Activated naive CD4-positive, alpha-beta T cell treated with Interleukin-2 at 50 U/mL for 16 hours (primary cell): ENCODE measurements at places on chromosomes 16 and 17.

GRCh38 chr17:48500435-48501426 lies 30.1 kb downstream of the HOXB1 start:
- no peak for DNase-seq

DNA sequence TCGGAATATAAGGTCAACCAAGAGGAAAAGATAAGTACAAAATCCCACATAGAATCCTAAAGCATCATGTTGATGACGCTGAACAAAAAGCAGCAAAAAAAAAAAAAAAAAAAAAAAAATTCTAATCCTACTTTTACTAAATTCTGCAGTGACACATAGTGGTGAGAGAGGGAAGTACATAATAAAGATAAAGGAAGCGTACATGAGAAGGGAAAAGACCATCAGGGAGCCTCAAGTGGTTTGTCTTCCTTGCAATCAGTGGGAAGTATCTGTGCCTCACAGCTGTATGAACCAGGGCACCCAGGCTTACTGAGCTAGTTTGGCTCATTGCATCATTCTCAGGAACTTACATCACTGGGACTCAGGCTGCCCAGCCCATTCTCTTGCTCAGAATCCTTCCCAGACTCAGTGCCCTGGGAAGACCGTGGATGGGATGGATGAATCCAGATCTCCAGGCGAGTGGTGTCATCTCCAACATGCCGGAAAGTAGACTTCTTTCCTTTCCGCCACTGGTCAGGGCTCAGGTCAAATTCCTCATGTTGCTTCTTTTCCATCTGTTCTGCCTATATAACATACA lies 21.2 kb downstream of the SMG6 start:
- no peak for DNase-seq

DNA sequence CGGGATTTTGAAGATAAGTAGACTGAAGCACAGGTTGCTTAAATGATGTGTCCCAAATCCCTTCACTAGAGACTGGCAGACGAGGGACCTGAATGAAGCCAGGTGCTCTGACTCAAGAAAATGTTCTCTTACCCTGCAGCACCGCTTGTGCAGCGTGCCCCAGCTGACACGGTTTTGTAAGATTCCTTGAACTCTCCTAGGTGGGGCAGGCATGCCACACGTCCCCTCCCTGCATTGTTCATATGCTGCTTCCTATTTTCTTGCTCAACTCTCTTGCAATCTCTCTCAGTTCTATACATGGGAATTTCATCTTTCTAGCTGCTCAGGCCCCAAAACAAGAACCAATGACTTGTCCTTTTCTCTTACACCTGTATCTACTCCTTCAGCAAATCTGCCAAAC lies 22.1 kb upstream of the HNF1B start:
- no peak for DNase-seq

DNA sequence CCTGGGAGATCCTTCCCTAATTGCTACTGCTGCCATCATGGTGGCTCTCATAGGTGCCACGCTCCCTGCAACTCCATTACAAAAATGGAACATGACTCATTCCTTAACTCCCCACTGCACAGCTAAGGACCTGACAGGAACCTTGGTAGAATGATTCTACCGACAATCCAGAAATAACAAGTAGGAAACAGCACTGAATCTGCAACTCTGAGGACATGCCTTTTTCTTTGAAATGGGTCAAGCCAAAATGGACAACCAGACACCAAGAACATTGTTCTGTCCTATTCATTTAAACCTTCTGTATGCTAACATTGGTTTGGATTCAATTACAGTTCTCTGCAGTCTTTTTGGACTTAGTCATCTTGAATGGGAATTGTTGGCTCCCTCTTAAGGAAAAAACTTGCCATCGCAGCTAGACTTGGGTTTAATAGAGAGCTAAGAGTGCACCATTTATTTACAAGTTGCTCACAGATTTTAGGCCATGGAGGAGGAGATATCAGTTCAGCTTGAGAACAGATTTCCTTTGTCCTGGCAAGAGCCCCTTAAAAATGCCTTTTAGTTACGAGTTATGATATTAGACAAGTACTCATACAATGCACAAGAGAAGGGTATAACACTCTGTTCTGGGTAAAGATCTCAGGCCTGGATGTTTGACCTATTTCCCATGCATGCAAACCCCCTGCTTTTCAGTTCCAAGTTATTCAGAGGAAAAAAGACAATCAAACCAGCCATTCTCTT lies 20.9 kb upstream of the NSRP1 start:
- no peak for DNase-seq
